ENCODE measurements at places on chromosomes 4 and X. TPM values are rescaled to one million over a fixed set of nuclear protein-coding genes. Genes with fewer than 3 reads are reported as not detected.

Gene EGF
- total RNA-seq, result not detected

Gene LDB2
- 53.2 TPM for total RNA-seq

Gene IGSF1
- total RNA-seq, result 0.45 TPM

Gene VGLL1
- not detected for total RNA-seq

Gene SPANXC
- not detected for total RNA-seq

Gene YTHDC1
- 61.7 TPM for total RNA-seq

Gene MAGEC2
- not detected for total RNA-seq

Gene MED14
- 29.4 TPM for total RNA-seq

DNA sequence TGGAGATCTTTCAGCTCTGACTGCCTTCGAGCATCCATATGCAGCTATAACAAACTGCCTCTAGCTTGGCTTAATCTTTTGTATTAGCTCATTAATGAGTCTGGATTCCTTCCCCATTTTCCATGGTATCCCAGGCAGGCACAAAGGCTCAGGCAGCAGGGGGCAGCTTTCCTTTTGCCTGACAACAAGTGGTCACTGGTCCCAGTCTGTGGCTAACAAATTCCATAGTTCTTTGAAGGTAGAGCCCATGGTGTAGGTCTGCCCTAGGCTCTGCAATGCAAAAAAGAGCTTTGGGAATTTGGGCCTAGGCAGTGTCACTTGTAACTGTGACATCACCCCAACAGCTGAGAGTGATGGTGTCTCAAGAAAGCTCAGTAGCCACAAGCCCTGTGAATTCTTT is 234.4 kb upstream of the GPC4 start:
- DNase-seq, result no peak

- no peak for DNase-seq
These were observed 1.6 kb downstream of the STK32B start for GRCh38 chr4:5052726-5053425.

DNA sequence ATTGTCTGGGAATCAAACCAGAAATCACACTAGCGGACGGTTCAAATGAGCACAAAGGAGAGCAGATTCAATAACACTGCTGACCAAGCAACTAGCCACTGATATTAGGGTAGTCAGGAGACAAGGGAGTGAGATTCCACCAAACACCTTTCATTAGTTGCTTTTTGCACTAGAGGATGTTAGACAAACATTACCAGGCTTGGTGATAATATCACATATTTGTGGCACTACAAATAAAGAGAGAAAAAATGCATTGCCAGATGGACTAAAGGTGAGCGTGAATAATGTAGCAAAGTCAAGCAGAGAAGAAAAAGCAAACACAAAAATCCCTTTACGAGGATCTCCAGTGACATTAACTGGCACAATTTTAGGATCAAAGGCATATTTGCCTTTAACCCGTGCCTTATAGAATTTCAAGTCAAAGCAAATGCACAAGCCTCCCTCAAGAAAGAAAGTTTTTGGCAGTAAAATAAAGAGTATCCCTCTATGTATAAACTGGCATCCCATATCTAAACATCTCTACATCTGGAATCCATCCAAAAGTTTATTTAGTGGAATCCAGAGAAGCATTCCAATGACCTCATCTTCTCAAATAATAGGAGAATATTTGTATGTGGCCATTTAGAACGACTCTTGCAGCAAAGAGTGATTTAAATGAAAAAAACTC is 290.9 kb downstream of the KCTD8 start:
- no peak for DNase-seq

DNA sequence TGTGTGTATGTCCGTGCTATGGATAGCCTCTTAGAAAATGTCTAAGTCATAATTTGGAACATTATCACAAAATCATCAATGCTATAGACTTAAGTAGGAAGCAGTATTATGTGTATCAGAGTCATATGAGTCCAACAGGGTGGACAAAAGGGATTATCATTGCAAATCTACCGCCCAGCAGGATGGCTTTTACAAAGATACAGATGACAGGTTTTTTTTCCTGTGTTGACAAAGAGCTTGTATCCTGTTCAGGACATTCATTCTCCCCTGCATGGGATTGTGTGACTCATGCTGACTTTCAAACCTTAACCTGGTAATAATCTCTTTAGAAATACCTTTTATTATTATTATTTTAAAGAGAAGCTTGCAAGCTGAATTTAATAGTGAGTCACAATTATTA is 310.3 kb upstream of the GNPDA2 start:
- no peak for DNase-seq

DNA sequence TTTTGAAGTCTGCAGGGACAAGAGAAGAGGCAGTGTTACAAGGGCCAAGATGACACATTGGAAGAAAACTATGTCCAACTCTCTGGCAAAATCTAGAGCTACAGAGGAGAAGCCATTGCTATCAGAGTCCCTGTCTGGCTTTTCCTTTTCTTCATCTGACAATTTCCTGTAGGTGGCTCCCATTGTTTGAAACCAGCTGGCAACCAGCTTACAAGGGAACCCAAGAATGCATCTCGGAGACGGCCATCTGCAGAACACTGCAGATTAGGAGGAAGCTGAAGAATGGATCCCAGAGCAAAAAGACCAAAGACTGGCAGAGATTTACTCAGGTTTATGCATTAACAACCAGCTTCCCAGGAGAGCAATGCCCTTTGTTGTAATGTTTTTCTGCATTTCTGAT is 216.2 kb upstream of the CTSO start:
- DNase-seq, result no peak

GRCh38 chrX:86830685-86831084 is 682.4 kb downstream of the DACH2 start:
- no peak for DNase-seq

DNA sequence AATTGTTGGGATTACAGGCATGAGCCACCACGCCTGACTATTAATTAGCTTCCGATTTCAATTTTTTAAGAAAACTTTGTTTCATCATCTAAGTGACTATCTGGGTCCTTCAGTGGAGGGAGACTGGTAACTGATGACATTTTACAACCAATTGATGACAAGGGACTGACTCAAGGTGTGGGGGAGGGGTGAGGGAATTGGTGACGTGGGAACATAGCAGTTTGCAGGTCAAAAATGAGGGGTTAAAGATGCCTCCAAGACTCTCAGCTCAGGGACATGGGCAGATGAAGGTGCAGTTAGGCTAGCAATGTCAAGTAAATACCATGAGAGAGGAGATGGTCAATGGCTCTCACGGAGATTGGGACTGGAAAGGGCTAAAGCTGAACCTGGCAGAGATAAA is 5.7 kb upstream of the FAM9C start:
- no peak for DNase-seq

GRCh38 chrX:134236626-134237614 is at the start of gene CCDC160:
Gene CCDC160, plus strand, starts transcription at chrX:134237182. Its CDS starts 7,619 bp downstream, at chrX:134244801.
- DNase-seq, result no peak

DNA sequence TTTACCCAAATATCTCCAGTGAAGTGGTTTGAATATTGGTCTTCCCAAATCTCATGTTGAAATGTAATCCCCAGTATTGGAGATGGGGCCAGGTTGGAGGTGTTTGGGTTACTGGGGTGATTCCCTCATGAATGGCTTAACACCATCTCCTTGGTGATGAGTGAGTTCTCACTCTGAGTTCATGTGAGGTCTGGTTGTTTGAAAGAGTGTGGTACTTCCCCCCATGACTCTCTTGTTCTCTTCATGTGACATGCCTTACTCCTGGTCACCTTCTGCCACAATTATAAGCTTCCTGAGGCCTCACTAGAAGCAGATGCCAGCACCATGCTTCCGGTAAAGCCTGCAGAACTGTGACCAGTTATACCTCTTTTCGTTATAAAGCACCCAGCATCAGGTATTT is 32.9 kb upstream of the OTUD4 start:
- no peak for DNase-seq

GRCh38 chr4:156778093-156778492 is 193.5 kb downstream of the PDGFC start:
- no peak for DNase-seq

GRCh38 chr4:101471201-101471600 is 123.9 kb upstream of the PPP3CA start:
- no peak for DNase-seq

DNA sequence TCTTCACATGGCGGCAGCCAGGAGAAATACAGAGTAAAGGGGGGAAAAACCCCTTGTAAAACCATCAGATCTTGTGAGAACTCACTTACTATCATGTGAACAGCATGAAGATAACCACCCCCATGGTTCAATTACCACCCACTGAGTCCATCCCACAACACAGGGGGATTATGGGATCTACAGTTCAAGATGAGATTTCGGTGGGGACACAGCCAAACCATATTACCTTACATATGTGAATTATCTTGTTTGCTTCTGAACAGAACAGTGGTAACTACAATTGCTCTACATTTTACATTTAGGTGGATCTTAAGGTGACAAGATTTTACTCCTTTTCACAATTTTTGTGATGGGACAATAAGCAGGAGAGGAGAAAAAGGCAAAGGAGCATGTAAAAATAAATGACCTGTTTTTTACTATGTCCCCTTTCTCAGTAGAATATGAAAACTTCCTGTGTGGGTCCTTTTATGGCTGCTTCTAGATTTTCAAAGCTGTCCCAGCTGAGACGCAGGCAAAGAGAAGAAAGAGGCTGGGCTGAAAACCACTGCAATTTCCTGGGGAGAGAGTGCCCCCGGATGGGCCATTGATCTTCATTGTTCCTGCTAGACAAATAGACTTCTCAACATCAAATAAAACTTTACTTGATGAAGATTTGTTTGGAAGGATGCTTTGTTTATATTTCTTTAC is 45.9 kb upstream of the PGM2 start:
- DNase-seq, result no peak

GRCh38 chrX:65601530-65602220 is 65.8 kb upstream of the MSN start:
- peak; percentile 92 for DNase-seq

- DNase-seq, result no peak
These were observed 7.8 kb upstream of the ZNF718 start for GRCh38 chr4:116499-116898.

DNA sequence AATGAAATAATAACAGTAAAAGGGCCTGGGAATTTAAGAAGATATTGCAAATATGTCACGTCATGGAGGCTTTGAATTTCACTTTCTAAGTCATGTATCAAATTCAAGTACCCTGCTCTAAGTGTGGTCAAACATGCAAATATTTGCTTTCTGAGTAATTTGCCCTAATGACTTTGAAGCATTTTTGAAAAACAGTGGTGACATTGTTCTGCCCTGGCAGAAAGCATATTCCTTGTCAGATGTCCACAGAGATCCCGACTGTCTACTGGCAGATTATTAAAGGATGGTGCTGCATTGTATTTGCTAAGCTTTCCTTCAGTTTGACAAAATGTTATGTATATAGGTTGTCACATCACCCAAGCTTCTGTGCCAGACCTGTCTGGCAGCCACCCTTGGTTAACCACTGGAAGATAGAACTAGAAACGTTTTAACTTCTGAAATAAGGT is 92.5 kb downstream of the ANK2 start:
- DNase-seq, result no peak

- no peak for DNase-seq
These were observed 28.9 kb downstream of the STARD8 start for GRCh38 chrX:68676335-68676734.

DNA sequence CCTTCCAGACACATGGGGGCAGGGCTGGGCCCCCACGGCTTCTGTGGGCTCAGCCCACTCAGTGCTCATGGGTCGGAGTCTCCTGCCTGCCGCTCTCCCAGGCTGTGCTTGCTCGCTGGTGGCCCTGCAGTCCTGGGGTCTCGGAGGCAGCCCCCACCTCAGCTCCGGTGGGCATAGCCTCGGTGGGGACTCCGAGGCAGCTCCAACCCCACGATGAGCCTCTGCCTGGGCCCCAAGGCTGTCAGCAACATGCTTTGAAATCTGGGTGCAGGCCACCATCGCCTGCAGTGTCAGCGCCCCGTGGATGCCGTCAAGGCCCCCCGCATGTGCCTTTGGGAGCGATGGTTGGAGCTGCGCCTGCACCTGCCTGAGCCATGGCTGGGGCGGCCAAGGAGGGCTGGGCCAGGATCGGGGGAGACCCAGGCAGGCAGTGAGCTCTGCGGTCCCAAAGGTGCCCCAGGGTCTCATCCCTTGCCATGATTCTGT is 30.2 kb upstream of the SPON2 start:
- no peak for DNase-seq

- no peak for DNase-seq
These were observed 54.4 kb downstream of the PHKA1 start for GRCh38 chrX:72659723-72660122.

GRCh38 chr4:77699731-77700210 is 94.2 kb downstream of the CXCL13 start:
- DNase-seq, result no peak

GRCh38 chr4:1803523-1804423 is 10.7 kb downstream of the FGFR3 start:
- DNase-seq, result no peak

- no peak for DNase-seq
These were observed 4.2 kb upstream of the CFP start for GRCh38 chrX:47633689-47634590.

DNA sequence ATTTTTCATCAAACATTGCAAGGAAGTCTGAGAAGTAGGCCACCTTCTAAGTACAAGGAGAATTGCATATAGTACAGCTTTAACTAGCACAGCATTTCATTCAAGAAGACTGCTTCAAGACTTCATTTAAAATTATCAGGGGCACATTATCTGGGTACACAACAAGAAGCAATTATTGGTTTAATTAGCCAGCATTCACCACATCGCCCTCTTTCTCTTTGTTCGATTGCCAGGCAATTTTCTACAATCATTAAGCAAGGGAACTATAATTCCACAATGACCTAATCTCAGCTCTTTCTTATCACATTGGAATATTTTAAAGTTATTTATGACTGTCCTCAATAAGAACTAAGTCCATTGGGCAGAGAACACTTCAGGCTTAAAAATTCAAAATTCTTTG is 1347.1 kb upstream of the PABPC4L start:
- DNase-seq, result no peak

- DNase-seq, result no peak
These were observed 743 bp downstream of the ANTXR2 start for GRCh38 chr4:80072228-80072743.

- DNase-seq, result no peak
These were observed 62.7 kb downstream of the N4BP2 start for GRCh38 chr4:40119344-40119743.

DNA sequence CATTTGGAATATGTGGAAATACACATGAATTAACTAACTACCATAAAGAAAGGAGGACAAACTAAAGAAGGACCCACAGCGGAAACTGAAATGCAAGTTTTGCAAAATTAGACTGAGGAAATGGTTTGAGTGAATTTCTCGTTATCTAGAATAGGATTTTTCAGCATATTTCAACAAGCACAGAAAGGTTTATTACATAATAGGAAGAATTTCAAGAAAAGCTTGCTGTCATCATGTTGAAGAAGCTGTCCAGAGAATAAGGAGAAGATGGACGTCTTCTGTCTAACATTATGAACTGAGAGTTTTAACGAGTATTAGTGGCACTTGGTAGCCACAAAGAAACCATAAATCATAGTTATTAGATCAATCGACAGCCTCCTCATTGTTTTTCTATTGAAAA is 45.0 kb downstream of the TEC start:
- no peak for DNase-seq

GRCh38 chrX:153642051-153642654 is 4.8 kb upstream of the DUSP9 start:
- DNase-seq, result peak; percentile 76

DNA sequence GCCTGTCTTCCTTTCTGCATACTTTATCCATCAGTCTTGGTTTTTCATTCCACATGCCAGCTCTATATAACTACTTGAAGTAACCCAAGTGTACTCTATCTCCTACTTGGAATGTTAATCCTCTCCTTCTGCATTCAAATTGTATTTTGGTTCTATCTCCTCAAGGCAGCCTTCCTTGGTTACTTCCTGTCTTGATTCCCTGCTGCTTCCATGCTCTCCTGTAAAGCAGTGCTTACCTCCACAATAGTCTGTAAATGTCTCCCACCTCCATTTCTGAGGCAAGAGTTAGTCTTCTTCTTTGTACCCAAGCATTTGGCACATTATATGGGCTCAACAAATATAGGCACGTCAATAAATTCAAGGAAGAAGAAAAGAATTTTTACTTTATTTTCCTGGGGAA is 298.4 kb downstream of the ARHGAP24 start:
- no peak for DNase-seq
